Renal cortex interstitium (tissue), 15 donors: ENCODE measurements at places on chromosomes 7 and 10. TPM values are rescaled to one million over a fixed set of nuclear protein-coding genes. Genes with fewer than 3 reads are reported as not detected.

Gene NUDT13
- 4.8 TPM for polyA plus RNA-seq

Gene PBLD
- 105 TPM for polyA plus RNA-seq

Gene CLDN4
- polyA plus RNA-seq = 83.9 TPM

Gene MRLN
- 0.82 TPM for polyA plus RNA-seq

DNA sequence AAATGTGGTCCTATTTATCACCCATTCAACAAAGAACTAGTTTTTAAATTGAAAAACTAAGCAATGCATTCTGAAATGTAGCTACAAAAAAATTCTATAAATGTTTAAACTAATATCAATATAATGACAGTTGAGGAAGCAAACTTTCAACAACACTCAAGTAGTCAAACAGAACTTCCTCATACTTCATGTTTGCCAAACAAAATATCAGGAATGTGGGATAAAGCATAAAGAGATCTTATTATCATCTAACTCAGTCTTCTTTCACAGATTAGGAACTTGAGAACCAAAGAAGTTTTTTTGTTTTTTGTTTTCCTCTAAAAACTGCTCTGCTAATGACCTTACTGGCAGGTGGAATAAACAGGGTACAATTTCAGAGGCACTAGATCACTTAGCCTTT is 116.2 kb downstream of the JAZF1 start:
- no peak for DNase-seq

DNA sequence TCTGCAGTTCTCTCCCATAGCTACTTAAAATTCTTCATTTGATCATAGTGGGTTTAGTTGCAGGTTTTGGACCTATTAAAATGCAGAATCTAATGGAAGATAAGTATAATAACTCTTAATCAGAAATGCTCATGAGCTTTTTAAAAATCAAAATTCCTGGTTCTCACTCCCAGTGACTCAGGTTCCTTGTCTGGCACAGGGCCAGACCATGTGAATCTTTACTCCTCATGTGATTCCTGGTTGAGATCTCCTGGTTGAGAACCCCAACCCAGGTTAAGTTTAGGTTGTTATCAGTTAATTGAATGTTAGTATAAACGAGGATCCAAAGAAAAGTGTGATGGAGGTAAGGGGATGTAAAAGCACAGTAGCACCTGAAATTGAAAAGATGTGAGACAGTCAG is 17.5 kb upstream of the TRUB1 start:
- no peak for DNase-seq

DNA sequence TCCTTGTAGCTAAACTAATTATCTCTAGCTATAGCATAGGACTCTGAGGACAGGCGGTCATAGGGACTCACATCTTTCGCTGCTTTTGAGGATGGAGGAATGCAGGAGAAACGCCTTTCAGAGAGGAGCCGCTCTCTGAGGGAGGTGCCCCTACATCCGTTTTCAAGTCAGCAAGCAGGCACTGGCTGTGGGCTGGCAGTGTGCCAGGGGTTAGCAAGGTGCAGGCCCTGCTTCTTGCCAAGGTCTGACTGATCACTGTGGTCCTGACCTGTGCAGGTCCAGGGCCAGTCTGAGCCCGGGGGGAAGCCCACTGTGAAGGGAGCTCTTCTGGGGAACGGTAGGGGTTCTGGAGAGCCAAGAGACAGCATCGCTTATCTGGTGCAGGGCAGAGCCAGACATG is 89.4 kb downstream of the SH3PXD2A start:
- no peak for DNase-seq

DNA sequence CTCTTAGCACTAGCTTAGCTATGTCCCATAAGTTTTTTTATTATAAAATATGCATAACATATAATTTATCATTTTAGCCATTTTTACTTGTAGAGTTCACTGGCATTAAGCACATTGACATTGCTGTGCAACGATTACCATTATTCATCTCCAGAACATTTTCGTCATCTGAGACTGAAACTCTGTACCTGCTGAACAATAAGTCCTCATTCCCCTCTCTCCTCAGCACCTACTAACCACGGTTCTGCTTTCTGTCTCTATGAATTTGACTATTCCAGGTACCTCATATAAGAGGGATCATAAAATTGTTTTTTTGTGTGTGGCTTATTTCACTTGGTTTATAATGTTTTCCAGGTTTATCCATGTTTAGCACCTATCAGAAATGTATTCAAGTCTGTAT is 64.1 kb downstream of the SHOC2 start:
- DNase-seq = no peak

GRCh38 chr7:27235387-27236311 is 7.0 kb upstream of the EVX1 start:
- no peak for DNase-seq

DNA sequence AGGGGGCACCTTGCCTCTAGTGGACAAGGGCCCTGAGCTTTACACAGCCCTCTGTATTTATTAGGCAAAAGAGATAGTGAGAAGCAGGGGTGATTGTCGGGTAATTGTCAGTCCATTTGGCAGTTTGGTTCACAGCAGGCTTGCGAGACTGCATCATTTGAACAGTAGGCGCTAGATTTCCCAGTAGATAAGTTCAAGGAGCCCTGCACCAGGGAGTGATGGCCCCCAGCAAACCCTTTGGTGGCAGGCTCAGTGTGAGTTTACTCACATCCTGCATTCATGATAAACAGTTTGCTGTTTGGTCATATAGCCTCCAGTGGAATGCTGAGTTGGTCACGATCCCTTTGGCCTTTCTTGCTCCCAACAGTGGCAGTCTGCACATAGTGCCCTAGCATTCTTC is 59.4 kb downstream of the MARCHF5 start:
- DNase-seq = no peak

DNA sequence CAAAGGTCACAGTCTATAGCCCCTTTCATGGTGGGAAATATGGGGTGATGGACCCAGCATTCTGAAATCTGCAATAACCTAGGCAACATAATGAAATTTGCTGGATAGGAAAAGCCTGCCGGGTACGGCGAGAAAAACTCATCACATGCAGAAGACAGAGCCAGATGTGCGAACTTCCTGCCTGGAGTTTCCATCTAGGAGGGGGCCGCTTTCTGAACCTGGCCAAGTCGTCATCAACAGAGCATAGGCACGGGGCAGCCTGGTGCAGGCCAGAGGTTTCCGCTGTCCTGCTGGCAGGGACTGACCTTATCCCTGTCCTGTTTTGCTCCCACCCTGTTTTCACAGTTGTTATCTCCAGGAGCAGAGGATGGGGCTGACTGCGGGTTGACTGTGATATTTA is 27.4 kb downstream of the CCDC3 start:
- no peak for DNase-seq

DNA sequence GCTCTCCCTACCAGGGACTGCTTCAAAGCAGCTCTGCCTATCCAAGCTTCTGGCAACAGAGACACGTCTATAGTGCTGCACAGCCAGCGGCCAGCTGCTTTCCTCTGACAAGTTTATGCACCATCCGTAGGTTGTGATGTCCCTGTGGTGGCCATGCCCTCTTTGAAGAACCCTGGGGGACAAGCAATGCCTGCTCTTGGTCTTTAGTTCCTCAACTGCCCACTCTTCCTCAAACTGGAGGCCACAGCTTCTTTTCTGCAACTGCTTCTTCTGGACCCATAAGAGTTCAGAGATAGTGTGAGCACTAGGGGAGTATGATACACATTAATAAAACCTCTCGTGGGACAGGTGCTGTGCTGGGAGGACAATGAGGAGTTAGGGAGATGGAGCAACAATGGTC is 164.9 kb downstream of the ELMO1 start:
- DNase-seq = no peak

DNA sequence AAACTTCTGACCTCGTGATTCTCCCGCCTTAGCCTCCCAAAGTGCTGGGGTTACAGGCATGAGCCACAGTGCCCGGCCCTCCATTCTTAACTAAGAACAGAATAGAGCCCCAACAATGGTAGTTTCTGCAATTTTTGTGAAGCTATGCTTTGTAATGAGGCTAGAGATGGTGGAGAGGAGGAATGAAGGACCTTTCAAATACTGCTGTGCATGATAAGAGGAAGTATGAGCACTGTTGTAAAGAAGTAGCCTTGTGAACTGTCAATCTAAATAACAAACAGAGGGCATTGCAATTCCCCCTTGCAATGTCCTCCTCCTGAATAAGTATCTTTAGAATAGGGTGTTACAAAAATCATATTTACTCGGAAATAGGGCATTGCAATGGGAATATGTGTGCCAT is 70.2 kb downstream of the EVX1 start:
- no peak for DNase-seq

DNA sequence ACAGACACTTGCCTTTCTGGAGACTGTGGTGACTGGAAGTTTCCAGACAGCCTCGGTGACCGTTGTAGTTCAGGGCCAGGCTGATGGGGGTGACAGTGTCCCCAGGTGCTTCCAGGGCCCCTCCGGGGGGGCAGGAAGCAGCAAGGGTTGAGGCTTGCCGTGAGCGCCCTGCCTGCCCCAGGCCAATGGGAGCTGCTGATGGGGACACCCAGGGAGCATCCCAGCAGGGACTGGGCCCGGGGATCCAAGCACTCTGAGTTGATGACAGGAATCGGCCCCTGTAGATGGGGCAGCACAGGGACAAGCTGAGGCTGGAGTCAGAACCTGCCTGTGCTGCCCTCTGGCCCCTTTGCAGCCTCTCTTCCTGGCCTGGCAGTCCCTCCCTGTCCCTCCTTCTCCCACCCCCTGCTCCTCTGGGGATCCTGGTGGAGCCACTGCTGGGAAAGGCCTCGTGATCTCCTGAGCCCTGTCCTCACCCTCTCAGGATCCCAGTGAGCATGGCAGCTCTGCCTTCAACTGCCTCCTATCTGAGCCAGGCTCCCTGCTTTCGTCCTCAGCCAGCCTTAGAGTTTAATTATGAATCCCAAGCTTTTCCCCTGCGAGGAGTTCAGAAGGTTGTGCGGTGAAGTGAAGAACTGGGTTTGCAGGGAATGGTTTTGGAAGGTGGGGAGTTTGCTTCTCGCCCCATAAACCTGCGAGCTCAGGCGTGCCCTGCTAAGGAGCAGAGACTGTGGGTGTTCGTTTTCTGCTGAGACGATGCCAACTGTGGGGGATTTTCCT is 84.7 kb downstream of the ADCY1 start:
- peak; percentile 53 for DNase-seq

GRCh38 chr10:71543608-71544170 is 147.0 kb downstream of the CDH23 start:
- DNase-seq = no peak

DNA sequence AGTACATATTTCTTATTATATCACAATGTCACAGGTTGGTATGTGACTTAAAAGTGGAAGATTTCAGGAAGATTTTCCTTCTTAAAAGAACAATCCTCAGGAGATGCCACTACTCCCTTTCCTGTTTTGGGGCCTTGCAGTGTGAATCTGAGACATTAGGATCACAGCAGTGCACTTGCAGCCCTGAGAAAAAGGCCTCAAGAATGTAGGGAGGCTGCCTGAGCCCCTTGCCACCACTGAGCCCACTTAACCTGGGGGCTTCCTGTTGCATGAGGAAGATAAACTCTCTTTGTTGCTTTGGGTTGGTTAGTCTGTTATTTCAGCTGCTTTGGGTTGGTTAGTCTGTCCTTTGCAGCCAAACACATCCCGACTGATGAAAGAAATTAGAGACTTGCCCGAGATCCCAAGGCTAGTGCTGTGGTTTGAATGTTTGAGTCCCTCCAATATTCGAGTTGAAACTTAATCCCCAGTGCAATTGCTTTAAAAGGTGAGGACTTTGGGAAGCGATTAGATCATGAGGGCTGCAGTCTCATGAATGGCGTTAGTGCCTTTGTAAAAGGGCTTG is 151.3 kb upstream of the SP4 start:
- DNase-seq = no peak

- DNase-seq = no peak
These were observed 49.4 kb downstream of the JMJD1C start for GRCh38 chr10:63416376-63416775.

DNA sequence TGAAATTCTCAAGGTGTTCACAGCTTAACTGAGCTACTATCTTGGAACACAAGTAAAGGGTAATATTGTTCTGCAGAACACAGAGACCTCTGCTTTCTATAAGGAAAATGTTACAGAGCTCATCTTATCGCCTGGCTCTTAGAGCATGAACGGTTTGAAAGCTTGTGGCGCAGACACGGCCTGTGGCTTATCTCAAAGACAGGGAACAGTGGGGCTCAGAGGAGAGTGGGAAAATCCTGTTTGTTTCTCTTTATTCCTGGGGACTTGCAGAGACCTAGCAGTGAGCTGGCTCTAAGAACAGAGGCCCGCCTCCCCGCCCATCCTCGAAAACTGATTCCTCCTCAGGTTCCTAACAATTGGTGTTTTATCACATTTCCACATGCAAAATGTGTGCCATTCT is 131.7 kb downstream of the EMX2 start:
- DNase-seq = no peak

DNA sequence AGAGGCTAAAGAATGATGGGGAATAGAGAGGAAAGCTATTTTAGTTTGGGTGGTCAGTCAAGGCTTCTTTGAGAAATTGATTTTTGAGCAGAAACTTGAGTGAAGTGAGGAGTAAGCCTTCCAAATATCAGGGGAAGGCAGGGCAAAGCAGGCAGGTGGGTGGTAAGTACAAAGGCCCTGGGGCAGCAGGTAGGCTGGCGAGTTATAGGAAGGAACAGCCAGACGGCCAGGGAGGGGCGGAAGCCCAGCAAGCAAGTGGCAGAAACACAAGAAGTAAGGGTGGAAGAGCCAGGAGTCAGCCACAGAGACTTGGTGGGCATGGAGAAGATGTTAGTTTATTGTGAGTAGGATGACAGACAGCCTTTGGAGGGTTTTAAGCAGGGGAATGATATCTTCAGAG is 34.9 kb downstream of the VWA2 start:
- DNase-seq = no peak

- no peak for DNase-seq
These were observed 49.1 kb downstream of the DOCK4 start for GRCh38 chr7:112157072-112157471.

DNA sequence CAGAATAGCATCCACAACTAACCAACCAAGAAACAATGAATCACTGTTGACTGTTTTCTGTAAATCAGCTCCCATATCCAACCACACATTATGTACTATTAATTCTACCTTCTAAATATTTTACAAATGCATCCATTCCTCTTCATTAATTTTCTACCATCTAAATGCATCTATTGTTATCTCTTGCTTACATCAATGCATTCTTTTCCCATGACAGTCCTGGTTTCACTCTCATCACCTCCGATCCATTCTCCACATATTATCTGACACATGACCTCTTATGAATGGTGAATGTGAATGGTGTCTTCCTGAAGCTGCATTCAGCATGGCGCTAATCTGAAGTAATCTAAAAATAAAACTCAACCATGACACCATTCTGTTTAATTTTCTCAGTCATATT is 153.8 kb upstream of the CALCR start:
- DNase-seq = no peak

DNA sequence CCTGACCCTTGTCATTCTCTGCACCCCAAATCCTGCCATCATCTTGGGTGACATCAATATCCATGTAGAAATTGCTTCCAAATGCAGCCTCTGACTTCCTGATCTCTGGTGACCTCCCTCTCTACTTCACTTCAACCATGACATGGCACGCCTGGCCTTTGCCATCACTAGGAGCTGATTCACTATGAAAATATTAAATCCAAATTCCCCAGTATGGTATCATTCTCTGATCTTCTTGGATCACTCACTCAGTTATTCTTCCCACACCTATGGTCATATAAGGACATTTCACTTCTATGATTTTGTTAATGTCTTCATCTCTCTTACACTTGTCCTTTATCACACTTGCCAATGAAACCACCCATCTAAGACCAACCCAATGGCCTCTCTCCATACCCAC is 73.7 kb upstream of the ODAD2 start:
- DNase-seq = no peak

GRCh38 chr10:24777196-24777595 is 53.5 kb upstream of the ARHGAP21 start:
- no peak for DNase-seq
